ENCODE measurements at places on chromosomes 3 and 15.
A peak's percentile ranks its signal among the peaks of the same experiment; 100 is the strongest.

GRCh38 chr3:60980342-60980692 lies 270.9 kb downstream of the FHIT start:
- no peaks in the 10 kb centered on the region for H3K27me3 ChIP-seq
- no peaks in the 10 kb centered on the region for H3K4me1 ChIP-seq
- H3K36me3 ChIP-seq = no peaks in the 10 kb centered on the region
- no peak for DNase-seq
- H3K4me3 ChIP-seq = no peak overlapping the region

DNA sequence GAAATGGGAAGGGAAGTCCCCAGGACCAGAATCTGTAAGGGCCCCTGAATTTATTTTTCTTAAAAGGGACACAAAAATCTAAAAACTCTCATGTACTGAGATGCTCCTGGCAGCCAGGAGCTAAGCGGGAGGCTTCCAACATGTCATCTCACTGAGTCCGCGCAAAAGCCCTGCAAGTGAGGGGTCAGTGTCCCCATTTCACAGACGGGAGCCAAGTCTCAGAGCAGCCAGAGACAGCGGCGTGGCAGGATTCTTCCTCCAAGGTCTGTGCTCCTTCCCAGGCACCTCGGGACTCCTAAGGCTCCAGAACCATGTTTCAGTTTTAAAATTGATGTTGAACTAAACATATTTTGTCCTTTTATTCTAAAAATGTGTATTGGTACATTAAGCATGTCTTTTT lies 114.8 kb downstream of the ADCY5 start:
- H3K27me3 ChIP-seq = peaks cover 11% of the 10 kb centered on the region
- peaks cover 7% of the 10 kb centered on the region for H3K4me1 ChIP-seq
- H3K36me3 ChIP-seq = no peaks in the 10 kb centered on the region
- H3K4me3 ChIP-seq = no peak overlapping the region
- DNase-seq = no peak

DNA sequence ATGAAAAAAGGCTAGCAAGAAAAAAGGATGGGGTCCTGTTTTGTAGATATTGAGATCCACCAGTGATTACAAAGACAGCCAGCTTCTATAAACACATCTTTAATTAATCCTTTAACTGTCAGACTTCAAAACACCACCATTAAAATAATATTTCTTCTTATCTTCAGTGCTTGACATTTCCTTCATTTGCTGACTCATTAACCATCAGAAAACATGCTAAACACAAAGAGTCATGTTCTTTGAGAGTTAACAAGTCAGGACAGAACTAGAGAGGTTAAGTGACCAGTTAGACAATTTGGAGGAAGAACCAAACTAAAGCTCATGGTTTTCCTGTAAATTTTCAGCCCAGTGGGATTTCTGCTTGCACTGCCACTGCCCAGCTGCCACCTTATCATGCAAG lies 111.4 kb downstream of the MEIS2 start:
- H3K27ac ChIP-seq = no peak overlapping the region
- H3K4me1 ChIP-seq = no peaks in the 10 kb centered on the region
- no peak for DNase-seq
- no peak overlapping the region for H3K4me3 ChIP-seq
- no peaks in the 10 kb centered on the region for H3K36me3 ChIP-seq

- H3K36me3 ChIP-seq = peaks cover 12% of the 10 kb centered on the region
- no peak overlapping the region for H3K27ac ChIP-seq
- no peak overlapping the region for H3K4me3 ChIP-seq
- no peaks in the 10 kb centered on the region for H3K4me1 ChIP-seq
Observed at GRCh38 chr3:52998771-52999513, 46.9 kb downstream of the SFMBT1 start.

DNA sequence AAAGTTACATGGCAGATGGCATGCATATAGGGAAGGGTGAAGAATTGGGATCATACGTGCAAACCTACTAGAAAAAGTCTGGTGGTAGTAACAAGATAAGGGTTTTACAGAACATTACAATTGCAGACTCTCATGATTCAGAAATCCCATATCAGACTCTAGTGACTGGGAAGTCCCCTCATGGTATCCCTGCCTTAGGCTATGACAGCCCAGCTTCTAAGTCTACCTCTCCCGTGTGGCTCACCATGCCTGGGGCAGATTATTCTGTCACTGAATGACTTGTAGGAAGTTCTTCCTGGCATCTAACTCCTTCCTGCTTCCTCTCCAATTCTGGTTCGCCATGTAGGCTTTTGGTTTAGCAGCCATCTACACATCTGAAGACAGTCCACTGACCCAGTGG lies 5.7 kb upstream of the SLC6A11 start:
- H3K36me3 ChIP-seq = no peaks in the 10 kb centered on the region
- H3K4me3 ChIP-seq = no peak overlapping the region
- H3K4me1 ChIP-seq = no peaks in the 10 kb centered on the region
- no peak for DNase-seq

GRCh38 chr3:74048699-74049098 lies 424.0 kb upstream of the PDZRN3 start:
- no peaks in the 10 kb centered on the region for H3K36me3 ChIP-seq
- no peak overlapping the region for H3K4me3 ChIP-seq
- DNase-seq = no peak
- no peaks in the 10 kb centered on the region for H3K4me1 ChIP-seq
- H3K27ac ChIP-seq = no peak overlapping the region

GRCh38 chr15:81107889-81108288 lies 26.2 kb upstream of the CFAP161 start:
- peaks cover 3% of the 10 kb centered on the region for H3K4me1 ChIP-seq
- H3K4me3 ChIP-seq = no peak overlapping the region
- no peak overlapping the region for H3K27ac ChIP-seq
- H3K36me3 ChIP-seq = no peaks in the 10 kb centered on the region
- DNase-seq = no peak
- H3K27me3 ChIP-seq = peaks cover 63% of the 10 kb centered on the region

GRCh38 chr15:79115986-79116665 lies 25.5 kb upstream of the RASGRF1 start:
- H3K4me1 ChIP-seq = no peaks in the 10 kb centered on the region
- peaks cover 12% of the 10 kb centered on the region for H3K27me3 ChIP-seq
- no peaks in the 10 kb centered on the region for H3K36me3 ChIP-seq
- no peak for DNase-seq
- H3K4me3 ChIP-seq = no peak overlapping the region
- no peak overlapping the region for H3K27ac ChIP-seq

DNA sequence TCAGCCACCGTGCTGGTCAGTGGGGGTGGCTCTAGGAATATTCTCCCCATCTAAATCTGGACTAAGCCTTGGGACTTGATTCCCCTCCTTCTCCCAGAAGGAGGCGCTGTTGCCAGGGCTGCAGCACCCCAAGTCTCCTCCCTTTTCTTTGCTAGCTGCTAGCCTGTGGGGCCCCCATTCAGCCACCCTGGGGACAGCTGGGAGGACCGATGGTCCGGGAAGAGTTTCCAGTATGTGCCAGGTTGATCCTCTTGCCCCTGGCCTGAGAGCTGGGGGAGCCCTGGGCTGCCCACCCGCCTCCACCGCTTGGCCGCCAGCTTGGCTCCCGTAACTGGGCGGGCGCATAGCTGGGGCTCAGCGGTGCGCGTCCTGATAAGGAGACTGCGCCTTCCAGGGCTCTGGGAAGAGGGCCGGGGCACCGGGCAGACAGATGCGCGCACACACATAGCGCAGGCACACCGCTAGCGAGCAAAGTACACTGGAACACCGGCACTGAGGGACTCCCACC lies 4.2 kb downstream of the SMAD6 start:
- peaks cover 16% of the 10 kb centered on the region for H3K4me1 ChIP-seq
- H3K27me3 ChIP-seq = peaks cover 69% of the 10 kb centered on the region
- no peaks in the 10 kb centered on the region for H3K36me3 ChIP-seq
- H3K27ac ChIP-seq = no peak overlapping the region
- H3K4me3 ChIP-seq = no peak overlapping the region

- H3K27ac ChIP-seq = peak overlapping the region; percentile 3
- peaks cover 33% of the 10 kb centered on the region for H3K36me3 ChIP-seq
- no peaks in the 10 kb centered on the region for H3K27me3 ChIP-seq
- H3K4me1 ChIP-seq = peaks cover 74% of the 10 kb centered on the region
Observed at GRCh38 chr3:196280689-196281440, 6.7 kb downstream of the PCYT1A start.

DNA sequence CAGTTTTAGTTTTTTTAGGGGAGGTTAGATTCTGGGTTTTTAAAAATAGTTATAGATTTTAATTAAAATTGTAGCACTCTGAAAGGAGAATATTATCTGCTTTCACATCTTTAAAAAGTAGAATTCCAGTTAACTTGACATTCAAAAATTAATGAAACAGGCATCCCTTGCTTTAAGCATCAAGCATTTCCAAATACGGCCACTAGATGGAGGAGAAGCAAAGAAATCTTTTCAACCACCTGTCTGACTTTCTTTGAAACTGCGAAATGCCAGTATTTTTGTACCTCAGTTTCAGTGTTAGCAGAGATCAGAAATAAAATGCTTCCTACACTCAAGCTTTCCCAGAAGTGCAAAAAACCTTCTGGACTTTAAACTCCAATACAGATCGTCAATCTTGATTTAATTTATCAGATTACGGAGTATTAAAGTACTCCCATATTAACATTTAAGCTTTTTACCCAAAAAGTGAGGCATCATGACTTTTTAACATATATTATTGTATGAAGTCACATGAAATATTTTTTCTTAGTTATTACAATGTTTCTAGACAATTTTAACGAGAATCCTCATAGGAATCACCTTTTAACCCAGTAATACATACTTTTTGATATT lies 153.3 kb downstream of the P3H2 start:
- H3K4me1 ChIP-seq = no peaks in the 10 kb centered on the region
- no peak overlapping the region for H3K27ac ChIP-seq
- peaks cover 6% of the 10 kb centered on the region for H3K27me3 ChIP-seq
- no peak overlapping the region for H3K4me3 ChIP-seq

- no peaks in the 10 kb centered on the region for H3K4me1 ChIP-seq
- H3K27ac ChIP-seq = no peak overlapping the region
- peaks cover 19% of the 10 kb centered on the region for H3K27me3 ChIP-seq
- no peaks in the 10 kb centered on the region for H3K36me3 ChIP-seq
- H3K4me3 ChIP-seq = no peak overlapping the region
- DNase-seq = no peak
Observed at GRCh38 chr3:182769673-182770072, 23.6 kb upstream of the ATP11B start.

DNA sequence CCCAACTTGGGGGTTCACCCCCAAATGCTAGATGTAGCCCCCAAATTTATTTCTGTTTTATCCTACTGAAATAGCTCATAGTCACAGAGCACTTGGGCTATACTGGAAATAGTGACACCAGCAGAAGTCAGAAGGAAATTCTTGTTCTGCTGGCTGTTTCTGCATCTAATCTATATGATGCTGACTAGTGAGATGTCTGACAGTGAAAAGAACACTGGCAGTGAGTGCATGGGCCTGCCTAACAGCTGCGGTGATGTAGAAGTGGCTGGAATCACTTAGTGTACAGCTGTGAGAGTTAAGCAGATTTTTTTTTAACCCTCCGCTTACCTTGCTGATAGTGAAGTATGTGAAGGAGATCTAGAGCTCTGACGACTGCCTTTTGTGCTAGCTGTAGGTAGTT lies 14.0 kb downstream of the TTC14 start:
- no peak overlapping the region for H3K4me3 ChIP-seq
- H3K27me3 ChIP-seq = no peaks in the 10 kb centered on the region
- DNase-seq = no peak

DNA sequence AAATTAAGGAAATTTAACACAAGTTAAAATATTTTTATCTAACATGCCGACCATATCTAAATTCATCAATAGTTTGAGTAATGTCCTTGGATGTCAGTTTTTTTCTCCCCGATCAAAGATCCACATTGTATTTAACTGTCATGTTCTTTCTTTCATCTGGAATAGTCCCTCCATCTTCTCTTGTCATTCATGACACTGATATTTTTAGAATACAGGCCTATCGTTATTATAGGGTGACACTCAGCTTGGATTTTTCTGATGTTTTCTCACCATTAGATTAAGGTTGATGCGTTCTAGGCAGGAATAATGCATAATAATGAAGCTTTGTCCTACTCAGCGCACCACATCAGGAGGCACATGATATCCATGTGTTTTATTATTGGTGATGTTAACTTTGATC lies 13.2 kb upstream of the PYGO1 start:
- H3K27ac ChIP-seq = no peak overlapping the region
- H3K27me3 ChIP-seq = peaks cover 5% of the 10 kb centered on the region
- no peak overlapping the region for H3K4me3 ChIP-seq
- no peak for DNase-seq
- no peaks in the 10 kb centered on the region for H3K4me1 ChIP-seq

GRCh38 chr3:53612508-53612907 lies 118.1 kb downstream of the CACNA1D start:
- no peak overlapping the region for H3K27ac ChIP-seq
- H3K4me1 ChIP-seq = no peaks in the 10 kb centered on the region
- peaks cover 20% of the 10 kb centered on the region for H3K27me3 ChIP-seq
- no peak for DNase-seq
- no peak overlapping the region for H3K4me3 ChIP-seq

- no peak overlapping the region for H3K27ac ChIP-seq
- peaks cover 13% of the 10 kb centered on the region for H3K27me3 ChIP-seq
- H3K4me1 ChIP-seq = peaks cover 22% of the 10 kb centered on the region
- DNase-seq = no peak
- no peaks in the 10 kb centered on the region for H3K36me3 ChIP-seq
Observed at GRCh38 chr15:99408236-99409096, 157.2 kb downstream of the LRRC28 start.

DNA sequence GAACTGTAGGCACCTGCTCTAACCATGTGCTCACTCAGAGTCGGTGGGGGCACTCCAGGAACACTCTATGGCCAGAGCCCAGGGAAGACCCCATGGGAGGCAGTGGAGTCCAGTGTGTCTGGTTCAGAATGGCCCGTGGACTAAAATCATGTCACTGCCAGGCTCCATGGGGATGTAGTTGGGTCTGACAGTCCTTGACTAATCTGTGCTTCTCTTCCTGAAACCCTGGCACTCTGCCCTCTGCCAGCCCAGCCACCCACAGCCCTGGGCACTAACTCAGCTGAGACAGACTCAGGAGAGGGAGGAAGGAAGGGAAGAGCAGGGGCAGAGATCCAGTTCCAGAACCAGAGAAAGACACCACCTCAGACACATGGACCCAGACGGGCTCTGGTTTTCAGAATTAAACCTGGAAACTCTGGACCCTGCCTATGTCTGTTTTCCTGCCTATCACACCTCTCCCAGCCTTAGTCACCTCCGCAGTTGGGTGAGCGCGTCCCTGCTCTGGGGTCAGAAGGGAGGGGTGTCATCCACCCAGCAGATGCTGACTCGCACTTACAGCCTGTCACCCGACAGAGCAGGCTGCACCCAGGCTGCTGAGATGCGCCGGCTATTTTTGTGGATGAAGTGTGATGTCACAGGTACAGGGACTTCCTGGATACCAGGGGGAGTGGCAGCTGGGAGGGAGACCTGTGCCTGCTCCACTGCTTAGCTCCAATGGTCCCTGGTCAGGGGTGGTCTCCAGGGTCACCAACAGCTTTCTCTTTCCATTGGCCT lies 56.8 kb upstream of the INSYN1 start:
- H3K36me3 ChIP-seq = no peaks in the 10 kb centered on the region
- H3K4me3 ChIP-seq = no peak overlapping the region

DNA sequence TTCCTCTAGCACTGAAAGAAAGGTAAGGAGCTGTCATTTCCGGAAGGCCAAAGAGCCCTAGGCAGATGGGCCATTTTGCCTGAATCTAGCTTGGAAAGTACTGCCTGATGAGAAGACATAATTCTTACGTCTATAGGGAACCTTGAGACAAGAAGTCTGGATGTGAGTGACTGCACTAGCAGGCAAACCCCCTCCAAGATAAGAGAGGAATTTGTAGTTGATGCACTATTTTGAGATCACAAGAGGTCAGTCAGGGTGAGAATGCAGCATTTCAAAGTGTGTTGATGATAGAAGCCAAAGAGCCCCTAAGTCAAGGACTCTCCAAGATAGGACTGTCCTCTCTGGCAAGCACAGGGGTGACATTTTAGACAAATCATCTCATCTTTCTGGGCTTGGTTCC lies 99.2 kb downstream of the HES1 start:
- H3K4me1 ChIP-seq = no peaks in the 10 kb centered on the region
- no peak for DNase-seq
- no peaks in the 10 kb centered on the region for H3K36me3 ChIP-seq

Measured in activated naive CD4-positive, alpha-beta T cell treated with anti-CD3 and anti-CD28 coated beads, Interleukin-2, amount 10 ng/mL, durations not matched to agents 7 days and 5 days (primary cell).